H4 (cell line): ENCODE measurements at places on chromosomes 1 and 21.

DNA sequence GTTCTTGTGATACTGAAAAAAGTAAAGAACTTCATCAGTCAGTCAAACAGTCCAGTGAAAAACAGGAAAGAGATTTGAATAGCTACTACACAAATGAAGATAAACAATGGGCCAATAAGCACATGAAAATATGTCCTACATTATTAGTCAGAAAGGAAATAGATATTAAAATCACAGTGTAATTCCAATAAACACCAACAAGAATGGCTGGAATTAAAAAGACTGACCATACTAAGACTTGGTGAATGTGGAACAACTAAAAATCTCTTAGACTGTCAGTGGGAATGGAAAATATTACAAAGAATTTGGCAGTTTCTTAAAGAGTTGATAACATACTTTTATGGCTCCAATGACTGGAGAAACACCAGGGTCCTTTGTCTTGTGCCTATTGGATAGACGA is 241.8 kb upstream of the USP24 start:
- no peak for DNase-seq

DNA sequence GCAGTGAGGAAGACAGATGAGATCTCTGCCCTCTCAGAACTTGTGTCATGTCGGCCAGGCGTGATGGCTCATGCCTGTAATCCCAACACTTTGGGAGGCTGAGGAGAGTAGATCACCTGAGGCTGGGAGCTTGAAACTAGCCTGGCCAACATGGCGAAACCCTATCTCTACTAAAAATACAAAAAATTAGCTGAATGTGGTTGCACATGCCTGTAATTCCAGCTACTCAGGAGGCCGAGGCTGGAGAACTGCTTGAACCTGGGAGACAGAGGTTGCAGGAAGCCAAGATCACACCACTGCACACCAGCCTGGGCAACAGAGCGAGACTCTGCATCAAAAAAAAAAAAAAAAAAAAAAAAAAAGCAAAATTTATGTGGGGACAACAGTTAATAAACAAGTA is 40.9 kb upstream of the RALGPS2 start:
- no peak for DNase-seq

DNA sequence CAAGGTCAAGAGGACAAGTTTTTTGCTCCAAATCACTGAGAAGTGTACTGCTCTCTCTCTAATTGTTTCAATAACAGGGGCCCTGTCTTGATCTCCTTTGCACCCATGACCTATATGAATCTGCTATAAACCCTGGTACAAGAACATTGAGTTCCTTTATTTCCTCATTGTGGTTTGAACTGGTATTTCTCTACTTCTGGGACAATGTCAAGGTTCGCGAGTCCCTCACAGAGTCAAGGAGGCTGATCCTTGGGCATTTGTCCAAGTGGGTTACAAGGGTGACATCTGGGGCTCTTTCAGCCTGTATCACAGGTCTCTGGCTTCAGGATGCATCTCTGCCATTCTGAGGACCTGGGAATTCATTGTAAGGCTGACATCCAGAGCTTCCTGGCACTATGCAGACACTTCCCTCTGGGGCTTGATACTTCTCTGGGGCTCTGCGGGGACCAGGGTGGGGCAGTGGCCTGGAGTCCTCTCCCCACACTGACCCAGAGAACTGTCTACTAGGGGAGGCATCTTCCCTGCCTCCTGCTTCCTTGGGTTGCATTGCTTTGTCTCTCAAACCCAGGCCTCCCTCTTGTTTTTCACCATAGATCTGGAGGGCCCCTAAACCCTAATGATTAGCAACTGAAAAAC is 22.5 kb upstream of the ZNF648 start:
- no peak for DNase-seq

GRCh38 chr1:219724440-219724839 is 111.5 kb upstream of the ZC3H11B start:
- DNase-seq = no peak

DNA sequence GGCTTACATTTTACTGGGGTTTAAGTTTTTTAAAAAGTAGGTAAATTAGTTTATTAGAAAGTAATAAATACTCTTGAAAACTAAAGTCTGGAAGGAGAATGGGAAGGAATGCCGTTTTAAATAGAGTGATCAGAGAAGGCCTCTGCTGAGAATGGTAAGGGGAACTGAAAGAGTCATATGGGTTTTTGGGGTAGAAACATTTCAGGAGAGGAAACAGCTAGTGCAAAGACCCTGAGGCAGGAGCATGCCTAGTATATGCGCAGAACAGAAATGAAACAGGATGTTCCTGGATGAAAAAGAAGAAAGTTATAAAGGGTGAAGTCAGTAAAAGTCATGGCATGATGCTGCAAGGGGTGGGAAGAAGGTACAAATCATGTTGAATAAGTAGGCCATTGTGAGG is 38.9 kb downstream of the ZC3H11B start:
- no peak for DNase-seq

GRCh38 chr21:17519965-17520609 is 7.2 kb downstream of the CXADR start:
- no peak for DNase-seq

- peak; percentile 11 for DNase-seq
Measured at GRCh38 chr1:193542690-193543089, 356.3 kb upstream of the B3GALT2 start.

GRCh38 chr1:212951126-212951946 is 995 bp downstream of the VASH2 start:
- no peak for DNase-seq

DNA sequence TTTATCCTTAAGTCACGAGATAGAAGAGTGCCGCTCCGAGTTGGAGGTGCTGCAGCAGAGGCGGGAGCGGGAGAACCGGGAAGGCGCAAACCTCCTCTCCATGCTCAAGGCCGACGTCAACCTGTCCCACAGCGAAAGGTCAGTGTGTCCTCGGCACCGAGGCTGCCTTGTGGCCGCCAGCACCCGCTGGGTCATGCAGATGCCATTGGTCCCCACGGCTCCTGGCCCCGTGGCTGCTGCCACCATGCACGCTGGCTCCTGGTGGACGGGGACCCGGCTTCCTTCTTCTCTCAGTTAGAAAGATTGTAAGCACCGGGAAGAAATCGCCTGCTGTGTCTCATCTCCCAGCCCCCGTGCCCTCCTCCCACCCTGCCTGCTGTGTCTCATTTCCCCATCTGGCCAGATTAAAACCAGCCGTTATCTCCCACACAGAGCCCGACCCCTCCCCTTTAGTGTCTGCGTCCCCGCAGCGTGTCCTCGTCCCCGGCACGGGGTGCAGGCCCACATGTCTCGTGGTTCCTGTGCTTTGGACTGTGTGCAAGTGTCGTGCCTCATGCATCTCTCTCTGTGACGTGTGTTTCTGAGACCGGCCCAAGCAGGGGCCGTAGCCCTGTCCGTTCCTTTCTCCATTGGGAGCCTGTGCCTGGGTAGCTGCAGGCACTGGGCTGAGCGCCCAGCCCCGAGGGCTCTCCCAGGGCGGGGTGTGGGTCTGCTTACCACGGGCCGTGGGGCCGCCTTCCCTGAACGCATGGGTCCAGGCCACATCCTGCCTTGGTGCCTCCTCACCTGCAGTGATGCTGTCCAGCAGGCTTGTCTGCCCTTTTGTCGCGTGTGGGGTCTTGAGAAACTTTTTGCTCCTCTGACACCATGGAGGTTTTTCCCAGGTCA is 62.1 kb downstream of the PCNT start:
- no peak for DNase-seq

DNA sequence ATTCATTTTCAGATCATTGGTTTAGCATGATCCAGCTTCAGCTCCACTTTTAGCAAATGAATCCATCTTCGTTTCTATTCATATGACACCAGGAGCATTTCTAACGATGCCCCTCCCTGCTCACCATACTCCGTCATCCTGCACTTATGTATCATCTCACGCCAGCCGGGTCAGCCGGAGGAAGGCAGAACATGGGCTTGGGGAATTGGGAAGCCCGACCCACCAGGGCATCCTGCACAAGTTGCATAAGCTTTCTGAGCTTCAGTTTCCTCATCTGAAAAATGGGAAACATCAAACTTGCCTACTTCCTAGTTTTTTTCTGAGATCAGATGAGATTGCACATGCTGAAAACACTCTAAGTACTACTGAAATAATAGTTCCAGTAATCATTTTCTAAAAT is 194.7 kb downstream of the AK5 start:
- DNase-seq = no peak

DNA sequence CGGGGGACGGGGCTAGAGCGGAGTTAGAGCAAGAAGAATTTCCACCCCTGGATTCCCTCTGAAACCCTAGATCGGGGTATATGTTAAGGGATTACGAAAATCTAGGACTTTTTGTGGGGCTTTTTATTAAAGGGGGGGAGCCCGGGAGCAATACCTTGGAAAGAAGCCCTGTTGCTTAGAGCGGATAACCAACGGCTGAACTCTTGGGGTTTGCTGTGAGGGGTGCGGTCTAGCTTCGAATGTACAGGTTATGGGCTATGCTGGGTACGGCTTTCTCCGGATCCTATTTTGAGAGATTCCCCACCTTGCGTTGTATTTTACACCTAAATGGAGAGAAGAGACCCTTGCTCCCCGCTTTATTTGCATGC is 626 bp downstream of the DYRK3 start:
- no peak for DNase-seq

DNA sequence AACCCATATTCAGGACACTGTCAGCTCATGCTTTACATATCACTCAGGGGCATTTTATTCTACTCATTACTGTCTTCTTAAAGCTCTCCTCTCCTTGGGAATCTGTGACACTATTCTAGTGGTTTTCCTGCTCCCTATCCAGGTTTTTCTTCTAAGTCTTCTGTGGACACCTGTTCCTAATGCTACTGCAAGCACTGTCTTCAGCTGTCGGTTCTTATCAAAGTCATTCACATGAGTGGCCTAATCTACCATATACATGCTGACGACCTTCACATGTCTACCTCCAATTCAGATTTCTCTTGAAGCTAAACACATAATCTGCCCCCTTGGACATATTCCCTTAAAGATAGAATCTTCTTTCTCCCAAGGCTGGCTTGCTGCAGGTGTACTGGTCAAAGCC is 39.8 kb upstream of the PRRX1 start:
- no peak for DNase-seq

- DNase-seq = no peak
Measured at GRCh38 chr21:17536381-17536780, 23.5 kb downstream of the CXADR start.

DNA sequence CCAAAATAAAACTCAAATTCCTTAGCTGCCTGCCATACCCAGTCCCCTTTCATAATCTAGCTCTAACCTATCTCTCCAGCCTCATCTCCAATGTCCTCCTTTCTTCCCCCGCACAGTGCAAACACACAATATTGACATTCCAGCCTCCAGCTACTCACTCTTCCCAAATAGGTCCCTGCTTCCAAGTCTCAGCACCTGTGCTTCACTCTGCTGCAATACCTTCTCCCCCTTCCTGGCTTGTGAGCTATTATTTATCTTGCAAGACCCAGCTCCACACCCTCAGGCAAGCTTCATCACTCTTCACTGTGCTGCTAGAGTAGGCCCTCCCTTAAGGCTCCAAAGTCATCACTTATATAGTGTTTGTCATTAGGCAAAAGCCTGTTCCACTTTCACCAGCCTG is 9.7 kb downstream of the PLPP3 start:
- no peak for DNase-seq

DNA sequence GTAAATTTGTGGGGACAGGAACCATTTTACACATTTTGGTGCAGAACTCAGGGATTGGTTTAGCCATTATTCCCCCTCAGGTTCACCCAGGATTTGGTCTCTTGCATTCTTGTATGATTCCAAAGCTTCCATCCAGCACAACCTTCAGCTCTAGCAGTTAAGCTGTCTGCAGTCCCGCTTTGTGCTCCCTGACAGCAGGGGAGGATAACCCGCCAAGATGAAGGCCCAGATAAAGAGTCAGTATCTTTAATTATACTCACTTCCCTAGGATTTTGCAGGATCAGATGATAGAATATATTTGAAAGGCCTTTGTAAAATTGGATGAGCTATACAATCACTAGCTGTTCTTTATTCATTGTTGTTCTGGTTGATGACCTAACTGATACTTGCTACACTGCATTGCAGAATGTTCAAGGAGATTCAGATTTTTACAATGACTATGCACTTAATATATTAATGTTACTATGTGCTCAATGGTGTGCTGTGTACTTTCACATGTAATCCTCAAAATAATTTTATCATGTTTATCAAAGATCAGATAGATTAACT is 49.8 kb downstream of the SLC16A1 start:
- no peak for DNase-seq

DNA sequence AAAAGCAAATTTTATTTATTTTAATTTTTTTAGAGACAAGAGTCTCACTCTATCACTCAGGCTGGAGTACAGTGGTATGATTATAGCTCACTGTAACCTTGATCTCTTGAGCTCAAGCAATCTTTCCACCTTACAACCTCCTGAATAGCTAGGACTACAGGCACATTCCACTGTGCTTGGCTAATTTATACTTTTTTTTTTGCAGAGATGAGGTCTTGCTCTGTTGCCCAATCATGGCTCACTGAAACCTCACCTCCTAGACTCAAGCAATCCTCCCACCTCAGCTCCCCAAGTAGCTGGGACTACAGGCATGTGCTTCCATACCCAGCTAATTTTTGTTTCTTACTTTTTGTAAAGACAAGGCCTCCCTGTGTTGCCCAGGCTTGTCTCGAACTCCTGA is 49.5 kb downstream of the DR1 start:
- no peak for DNase-seq

- peak; percentile 89 for DNase-seq
Measured at GRCh38 chr1:201460814-201461644, 8.0 kb downstream of the PHLDA3 start.
